Activated T-cell treated with anti-CD3 and anti-CD28 coated beads, Interleukin-2, amount 50 U/mL, for 24 hours (primary cell): ENCODE measurements at places on chromosomes 6 and 20.

GRCh38 chr6:109991201-109992101, 13.3 kb downstream of the GPR6 start:
- DNase-seq, result no peak

DNA sequence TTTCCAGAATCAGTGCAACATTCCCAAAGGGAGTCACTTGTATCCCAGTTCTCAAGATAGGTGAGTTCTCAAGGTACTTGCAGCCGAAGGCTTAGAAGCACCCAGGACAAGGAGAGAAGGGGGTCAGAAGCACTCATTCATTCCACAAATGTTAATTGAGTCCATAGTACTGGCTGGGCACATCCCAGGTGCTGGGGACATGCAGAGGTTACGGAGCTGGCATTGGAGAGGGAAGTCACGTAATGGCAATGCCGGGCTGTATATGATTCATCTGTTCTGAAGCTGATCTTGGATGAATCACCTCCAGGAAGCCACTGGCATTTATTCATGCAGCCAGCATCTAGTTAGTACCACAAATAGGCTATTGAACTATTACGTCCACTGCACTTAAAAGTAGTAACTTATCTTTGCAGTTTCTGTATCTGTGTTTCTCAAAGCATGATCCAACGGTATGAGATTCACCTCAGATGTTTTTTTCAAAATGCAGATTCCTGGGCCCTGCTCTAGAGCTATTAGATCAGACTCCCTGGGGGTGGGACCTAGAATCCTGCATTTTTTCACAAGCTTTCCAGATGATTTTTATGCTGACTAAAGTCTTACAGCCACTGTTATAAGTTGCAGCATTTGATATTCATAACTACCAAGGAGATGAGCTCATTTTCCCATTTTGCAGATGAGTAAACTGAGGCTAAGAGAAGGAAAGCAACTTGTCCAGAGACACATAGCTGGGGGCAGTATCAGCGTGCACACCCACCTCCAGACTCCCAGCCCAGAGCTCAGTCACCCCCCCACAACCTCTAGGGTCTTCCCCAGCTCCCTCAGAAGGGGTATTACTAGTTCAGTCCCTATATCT, 44.1 kb upstream of the ID1 start:
- no peak for DNase-seq

DNA sequence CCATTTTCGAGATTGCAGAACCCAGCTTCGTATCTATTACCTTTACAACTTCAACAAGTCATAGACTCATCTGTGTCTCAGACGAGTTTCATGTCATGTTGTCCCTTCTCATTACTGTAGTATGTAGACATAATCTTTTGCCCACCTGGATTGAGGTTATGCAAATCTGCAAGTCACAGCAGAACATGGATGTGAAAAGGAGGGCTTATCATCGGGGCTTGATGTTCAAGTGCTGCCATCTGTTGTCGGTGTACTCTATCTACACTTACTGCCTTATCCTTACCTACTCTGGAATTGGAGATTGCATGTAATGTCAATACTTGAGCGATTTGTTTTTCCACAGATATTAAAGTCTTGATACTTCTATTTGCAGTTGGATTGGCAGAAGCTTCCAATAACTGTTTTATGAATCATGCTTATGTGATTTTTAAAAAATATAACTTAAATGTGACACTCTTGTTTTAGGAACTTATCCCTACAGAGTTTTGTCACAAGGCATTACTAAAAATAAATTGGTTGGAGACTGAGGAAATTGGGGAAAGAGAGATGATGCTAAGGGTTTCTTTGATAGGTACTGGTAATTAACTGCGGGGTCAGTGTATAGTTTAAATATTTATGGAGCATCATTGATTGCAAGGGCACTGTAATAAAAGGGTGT, 3.0 kb upstream of the GOPC start:
- no peak for DNase-seq

- DNase-seq, result no peak
Observed at GRCh38 chr6:23343610-23344306, 774.4 kb downstream of the HDGFL1 start.

GRCh38 chr6:18335948-18336347, 51.2 kb upstream of the RNF144B start:
- no peak for DNase-seq

DNA sequence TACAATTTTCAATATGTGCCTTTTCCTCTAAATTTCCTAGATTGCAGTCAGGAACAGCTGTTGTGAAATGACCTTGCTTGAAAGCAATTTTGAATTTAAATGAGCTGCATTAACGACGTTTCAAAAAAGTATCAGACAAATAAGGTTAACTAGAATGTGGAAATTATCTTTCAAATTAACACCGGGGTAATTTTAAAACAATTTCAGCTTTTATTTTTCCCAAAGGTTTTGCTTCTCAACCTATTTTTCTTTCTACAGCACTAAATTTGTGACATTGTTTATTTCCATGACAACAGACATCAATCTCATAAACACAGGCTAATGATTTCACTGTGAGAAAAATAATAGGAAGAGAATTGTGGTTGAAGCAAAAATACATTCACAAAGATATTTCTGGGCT, 38.5 kb downstream of the COL12A1 start:
- no peak for DNase-seq

- DNase-seq, result no peak
Observed at GRCh38 chr20:50536333-50536732, 26.1 kb downstream of the PTPN1 start.

GRCh38 chr6:21118216-21118780, 475.3 kb upstream of the SOX4 start:
- DNase-seq, result no peak

GRCh38 chr20:57205606-57206219, 60.7 kb downstream of the BMP7 start:
- DNase-seq, result no peak

GRCh38 chr6:20538131-20538662, 3.9 kb downstream of the CDKAL1 start:
- DNase-seq, result no peak

GRCh38 chr20:57800791-57801430, 91.1 kb upstream of the PMEPA1 start:
- no peak for DNase-seq

DNA sequence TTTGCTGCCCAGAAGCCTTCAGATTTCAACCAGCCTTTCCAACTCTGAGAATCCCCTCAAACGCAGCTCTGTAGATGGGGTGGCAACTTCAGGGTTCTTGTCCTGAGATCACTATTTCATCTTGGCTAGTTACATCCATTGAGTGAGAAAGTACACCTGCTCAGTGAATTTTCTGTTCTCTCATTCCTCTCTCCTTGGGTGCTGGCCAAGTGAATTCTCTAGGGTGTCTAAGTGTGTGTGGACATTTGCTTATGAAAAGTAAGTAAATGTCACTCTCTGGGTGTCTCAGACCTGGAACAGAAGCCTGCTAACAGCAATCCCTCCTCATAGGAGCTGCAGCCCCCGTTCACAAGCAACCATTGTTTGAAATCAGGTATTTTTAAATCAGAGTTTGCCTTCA, 3.8 kb downstream of the RIN2 start:
- no peak for DNase-seq

- no peak for DNase-seq
Observed at GRCh38 chr6:151089978-151090377, 149.8 kb upstream of the AKAP12 start.
